ENCODE measurements at places on chromosomes 3 and 15.

DNA sequence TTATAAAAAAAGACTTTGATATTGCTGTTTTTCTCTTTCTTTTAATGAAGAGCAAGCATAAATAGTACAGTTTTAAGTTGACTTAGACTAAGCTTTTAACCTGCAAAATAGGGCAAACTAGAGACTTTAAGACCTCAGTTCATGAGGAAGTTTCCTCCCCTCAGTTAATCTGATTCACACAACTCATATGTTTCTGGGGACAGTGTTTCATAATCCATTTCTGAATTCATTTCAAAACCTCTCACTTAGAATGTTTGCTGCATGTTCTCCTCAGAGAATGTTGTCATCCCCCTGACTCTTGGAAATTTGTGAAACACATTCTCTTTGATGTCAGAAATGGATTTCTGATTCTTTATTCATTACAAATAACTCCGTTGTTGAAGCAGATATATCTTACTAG is 79.3 kb upstream of the SKOR1 start:
- peak; percentile 3 for DNase-seq

- DNase-seq, result no peak
These were observed 6.9 kb upstream of the SKIC8 start for GRCh38 chr15:78306176-78306774.

- DNase-seq, result no peak
These were observed 13.2 kb downstream of the AAGAB start for GRCh38 chr15:67241132-67241855.

DNA sequence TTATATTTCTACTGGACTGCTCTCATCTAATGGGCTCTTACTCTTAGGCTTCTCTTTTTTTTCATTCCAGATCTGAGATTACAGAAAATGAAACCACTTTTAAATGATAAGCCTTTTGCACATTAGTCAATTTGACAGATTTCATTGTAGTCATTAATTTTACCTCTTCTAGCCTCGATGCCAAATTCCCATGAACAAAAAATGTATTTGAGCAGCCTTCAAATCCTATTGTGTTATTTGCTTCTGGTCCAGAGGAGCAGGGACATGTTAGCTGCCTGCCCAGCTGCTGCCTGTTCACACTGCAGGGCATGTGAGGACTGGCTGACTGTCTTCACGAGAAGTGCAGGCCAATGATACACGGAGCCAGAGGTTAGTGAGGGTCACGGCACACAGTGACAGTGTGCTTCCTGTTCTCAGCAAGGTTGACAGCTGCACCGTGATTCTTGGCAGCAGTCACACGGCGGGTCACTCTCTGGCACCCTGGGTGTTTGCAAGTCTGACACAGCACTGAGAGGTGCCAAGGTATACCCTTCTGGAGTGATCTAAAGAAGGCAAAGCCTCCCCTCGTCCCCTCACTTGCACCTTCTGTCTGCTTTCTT is 40.8 kb downstream of the KAT2B start:
- no peak for DNase-seq

DNA sequence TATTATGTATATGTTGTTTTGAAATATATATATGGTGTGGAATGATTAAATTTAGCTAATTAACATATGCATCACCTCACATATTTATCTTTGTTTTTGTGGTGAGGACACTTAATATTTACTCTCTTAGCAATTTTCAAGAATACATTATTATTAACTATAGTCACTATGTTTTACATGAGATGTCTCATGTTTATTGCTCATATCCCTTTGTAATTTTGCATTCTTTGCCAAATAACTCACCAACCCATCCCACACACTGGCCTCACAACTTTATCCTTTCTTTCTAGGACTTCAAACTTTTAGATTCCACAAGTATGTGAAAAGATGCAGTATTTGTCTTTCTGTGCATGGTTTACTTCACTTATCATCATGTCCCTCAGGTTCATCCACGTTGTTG is 950.2 kb upstream of the CADM2 start:
- DNase-seq, result no peak

DNA sequence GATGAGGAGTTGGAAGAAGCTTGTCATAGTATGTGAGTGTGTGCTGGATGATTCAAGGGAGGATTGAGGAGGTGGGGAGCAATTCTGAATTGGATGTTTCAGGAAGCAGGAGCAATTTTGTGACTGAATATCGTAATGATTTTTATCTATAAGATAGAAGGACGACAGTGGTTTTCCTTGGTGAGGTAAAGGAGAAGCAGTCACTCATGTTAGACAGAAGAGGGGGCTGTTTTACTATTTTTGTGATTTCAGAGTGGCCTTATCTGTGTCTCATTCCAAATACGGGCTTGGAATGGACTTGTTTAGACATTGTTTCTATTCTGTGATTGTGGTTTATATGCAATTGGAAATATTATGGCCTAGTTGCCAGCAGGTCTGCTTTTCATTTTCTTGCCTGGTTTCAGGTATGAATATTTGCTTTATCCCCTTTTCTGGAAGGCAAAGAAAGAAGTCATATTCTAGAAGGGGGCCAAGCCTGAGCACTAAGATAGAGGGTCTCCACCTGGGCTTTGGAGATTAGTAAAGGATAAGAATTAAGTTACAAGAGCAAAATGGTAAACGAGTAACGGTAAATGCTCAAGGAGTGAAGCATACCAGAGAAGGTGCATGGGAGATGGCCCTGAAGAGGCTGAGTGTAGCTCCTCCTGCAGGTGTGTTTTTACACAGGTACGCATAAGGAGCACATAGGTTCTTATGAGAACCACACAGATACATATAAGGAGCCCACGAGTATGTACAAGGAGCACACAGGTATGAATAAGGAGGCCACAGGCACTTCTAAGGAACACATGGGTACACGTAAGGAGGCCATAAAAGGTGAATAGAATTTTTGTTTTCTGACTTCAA is 124.6 kb upstream of the KCNAB1 start:
- peak; percentile 30 for DNase-seq

GRCh38 chr15:93121107-93121506 is 32.1 kb upstream of the RGMA start:
- no peak for DNase-seq

GRCh38 chr3:168248383-168249204 is 152.9 kb upstream of the GOLIM4 start:
- DNase-seq, result no peak

DNA sequence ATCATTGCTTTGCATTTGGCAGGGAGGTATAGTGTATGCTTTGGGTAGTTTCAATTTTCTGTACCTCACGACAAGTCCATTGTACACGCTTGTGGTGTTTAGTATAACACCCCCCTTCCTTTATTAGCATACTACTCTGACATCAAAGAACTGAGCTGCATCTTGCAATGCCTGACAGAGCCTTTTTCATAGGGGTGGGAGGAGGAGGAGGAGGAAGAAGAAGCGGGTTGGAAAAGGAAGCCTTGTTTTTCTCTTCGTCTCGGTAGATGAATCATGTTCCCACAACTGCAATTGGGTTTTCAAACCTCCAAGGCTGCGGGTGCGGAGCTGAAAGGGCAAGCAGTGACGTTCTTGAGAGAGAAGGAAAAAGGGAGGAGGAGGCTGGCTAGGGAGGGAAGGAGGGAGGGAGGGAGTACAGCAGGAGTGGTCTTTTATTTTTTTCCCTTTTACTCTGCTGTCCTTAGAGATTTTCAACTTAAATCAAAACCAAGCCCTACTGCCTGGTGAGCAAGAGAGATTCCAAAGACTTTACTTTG is 175.7 kb downstream of the KLHL25 start:
- DNase-seq, result peak; percentile 93

DNA sequence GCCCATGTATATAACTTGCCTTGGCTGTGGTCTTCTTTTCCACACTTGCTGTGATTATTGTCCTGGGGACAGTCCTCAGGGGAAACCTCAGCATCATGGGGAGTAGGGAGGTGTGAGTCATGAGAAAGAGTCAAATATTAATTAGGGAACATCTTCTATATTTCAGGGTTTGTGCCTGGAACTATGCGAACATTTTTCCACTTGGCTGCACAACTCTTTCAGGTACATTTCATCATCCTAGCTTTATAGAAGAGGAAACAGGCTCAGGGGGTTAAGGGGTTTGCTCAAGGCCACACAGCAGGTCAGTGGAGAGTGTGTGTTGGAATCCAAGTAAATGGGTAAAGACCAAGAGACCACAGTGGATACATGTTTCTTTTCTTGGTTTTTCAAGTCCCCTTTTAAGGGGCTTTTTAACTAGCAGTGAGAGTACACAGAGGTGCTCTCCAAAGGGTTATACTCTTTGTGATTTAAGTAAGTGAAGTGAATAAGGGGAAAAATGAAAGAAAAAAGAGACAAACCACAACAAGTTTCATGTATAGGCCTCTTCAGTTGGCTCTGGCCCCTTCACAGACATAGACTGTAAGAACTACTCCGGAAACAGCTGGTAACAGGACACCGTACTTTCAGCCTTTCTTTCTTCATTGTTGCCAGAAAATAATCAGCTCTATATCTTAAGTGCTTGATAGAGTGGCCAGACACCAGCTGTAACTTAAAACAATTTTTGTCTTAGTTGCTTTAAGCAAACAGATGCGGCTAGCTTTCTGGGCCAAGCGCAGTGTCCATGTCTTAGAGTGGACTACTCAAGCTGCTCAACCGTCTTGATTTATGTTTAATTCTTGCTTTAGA is 64.6 kb downstream of the EEFSEC start:
- DNase-seq, result peak; percentile 11

GRCh38 chr3:37114251-37115145 is 59.9 kb downstream of the LRRFIP2 start:
- DNase-seq, result peak; percentile 57

GRCh38 chr15:84859651-84860050 is 24.8 kb upstream of the SLC28A1 start:
- DNase-seq, result no peak
